ENCODE measurements at places on chromosomes 4 and X. TPM values are rescaled to one million over a fixed set of nuclear protein-coding genes. Genes with fewer than 3 reads are reported as not detected.

The SLC16A2 gene
- total RNA-seq: 10.0 TPM

The TLR10 gene
- not detected for total RNA-seq

The TRIM2 gene
- total RNA-seq: 28.3 TPM

The SMIM10 gene
- 11.8 TPM for total RNA-seq

The NCAPG gene
- not detected for total RNA-seq

The NFXL1 gene
- 10.6 TPM for total RNA-seq

The TMEM271 gene
- 0.34 TPM for total RNA-seq

The SPANXA2 gene
- not detected for total RNA-seq

All from esophagus muscularis mucosa (tissue), 4 donors.